Body of pancreas (tissue), 4 donors: ENCODE measurements at places on chromosomes 3 and 15. TPM values are rescaled to one million over a fixed set of nuclear protein-coding genes. Genes with fewer than 3 reads are reported as not detected.
A peak's percentile ranks its signal among the peaks of the same experiment; 100 is the strongest.

- peak; percentile 28 for DNase-seq
These were observed 62.3 kb upstream of the GATA2 start for GRCh38 chr3:128555098-128555825.

DNA sequence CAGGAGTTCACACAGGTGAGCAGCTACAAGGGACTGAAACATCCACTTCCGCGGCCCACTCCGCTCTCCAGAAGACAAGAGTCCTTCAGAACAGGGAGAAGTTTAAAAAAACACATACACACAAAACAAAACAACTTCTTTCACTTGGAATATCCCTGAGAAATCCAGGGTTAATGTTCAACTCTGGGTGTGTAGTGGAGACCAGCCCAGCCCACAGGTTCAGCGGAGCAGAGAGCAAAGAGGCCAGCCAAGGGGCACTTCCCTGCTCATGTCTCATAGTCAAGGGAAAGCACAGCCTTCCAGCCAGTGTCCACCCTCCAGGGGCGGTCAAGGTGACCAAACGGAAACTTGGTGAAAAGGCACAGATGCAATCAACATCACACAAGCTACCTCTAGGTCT, 41.6 kb downstream of the WNT5A start:
- DNase-seq, result peak; percentile 27

DNA sequence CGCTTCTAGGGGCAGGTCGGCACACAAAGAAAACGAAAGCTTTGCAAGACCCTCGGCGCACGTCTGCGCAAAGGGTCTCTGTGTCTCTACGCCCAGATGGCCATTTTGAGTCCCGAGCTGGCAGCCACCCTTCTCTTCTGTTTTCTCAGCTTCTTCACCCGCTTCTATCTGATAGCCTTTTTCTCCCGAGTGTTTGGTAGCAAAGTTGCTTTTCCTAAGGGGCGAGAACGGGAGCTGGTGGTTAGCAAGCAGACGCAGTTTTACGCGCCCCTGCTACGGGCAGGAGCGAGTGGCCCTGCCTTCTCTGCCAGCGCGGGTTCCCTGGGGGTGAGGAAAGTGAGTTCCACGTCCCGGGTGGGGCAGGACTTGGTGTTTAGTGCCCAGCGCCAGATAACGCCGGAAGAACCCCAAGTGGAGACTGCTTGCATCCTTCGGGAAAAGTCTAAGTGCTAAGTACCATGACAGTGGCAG, 2.9 kb upstream of the MKRN2 start:
- DNase-seq, result no peak

- no peak for DNase-seq
These were observed 76.7 kb downstream of the AAGAB start for GRCh38 chr15:67177752-67178151.

DNA sequence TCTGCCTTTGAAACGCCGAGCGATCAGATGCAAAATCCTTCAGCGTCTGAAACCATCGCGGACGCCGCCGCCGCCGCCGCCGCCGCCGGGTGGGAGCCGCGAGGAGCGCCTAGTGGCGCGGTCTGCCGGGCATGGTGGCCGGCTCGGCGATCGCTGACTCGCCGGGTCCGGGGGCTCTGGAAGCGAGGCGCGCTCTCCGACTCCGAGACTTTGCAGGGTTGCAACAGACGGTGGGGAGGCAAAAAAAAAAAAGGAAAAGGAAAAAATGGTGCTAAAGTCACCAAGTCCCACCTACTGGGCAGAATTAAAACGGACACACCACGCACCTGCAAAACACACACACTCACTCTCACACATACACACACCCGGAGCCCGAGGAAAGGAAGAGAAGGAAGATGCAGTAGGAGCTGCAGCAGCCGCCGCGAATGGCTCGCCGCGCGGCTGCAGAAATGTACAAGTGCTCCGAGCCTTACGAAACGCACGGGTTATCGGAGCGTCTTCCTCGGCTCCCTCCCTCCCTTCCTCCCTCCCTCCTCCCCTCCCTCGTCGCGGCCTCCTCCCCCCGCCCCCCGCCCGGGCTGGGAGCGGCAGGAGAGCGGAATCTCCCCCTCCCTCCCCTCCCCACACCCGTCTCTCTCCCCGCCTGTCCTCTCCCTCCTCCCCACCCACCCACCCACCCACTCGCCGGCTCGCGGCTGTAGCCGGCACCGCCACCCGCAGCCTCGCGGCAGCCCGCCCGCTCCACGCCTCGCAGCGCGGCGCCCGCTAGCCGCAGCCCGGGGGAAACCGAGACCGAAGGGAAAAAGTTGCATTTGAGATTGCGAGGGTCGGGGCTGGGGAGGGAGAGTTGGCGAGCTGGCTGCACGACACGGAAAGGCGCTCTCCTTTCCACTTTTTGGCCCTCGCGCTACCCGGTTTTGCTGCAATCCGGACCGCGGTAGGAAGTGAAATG, at the start of gene NTRK3:
Gene NTRK3 (minus strand): TSS at position 461 of the 952 bp plus-strand sequence. CDS start 586 bp downstream, outside the sequence.
- no peak for DNase-seq

DNA sequence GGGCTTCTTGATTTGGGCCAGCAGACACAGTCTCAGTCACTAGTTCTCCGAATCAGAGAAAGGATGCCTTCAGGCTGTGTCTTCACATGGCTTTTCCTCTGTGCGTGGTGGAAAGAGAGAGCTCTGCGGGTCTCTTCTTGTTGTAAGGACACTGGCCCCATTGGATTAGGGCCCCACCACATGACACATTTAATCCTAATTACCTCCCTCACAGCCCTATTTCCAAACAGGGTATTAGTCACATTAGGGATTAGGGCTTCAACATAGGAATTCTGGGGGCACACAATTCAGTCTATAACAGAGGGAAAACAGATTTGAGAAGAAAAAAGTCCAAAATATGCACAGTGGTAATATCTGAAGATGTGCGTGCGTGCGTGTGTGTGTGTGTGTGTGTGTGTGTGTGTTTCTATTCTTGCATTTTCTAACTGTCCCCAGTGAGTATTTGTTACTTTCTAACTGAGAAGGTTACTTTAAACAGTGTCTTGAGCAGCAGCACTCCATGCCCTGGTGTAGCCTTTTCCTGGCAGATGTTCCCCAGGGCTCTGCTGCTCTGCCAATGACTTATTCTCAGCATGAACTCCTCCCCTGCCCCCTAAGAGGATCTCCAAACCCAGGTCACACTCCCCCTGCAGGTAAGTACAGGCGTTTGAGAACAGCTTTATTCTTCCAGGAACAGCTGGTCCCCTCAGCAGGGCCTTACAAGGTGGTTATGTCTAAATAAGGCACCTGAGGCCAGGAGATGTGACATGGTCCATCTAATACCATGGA, 72.9 kb downstream of the RPL39L start:
- no peak for DNase-seq

GRCh38 chr3:129560911-129561594, 18.1 kb downstream of the H1-8 start:
- peak; percentile 55 for DNase-seq

DNA sequence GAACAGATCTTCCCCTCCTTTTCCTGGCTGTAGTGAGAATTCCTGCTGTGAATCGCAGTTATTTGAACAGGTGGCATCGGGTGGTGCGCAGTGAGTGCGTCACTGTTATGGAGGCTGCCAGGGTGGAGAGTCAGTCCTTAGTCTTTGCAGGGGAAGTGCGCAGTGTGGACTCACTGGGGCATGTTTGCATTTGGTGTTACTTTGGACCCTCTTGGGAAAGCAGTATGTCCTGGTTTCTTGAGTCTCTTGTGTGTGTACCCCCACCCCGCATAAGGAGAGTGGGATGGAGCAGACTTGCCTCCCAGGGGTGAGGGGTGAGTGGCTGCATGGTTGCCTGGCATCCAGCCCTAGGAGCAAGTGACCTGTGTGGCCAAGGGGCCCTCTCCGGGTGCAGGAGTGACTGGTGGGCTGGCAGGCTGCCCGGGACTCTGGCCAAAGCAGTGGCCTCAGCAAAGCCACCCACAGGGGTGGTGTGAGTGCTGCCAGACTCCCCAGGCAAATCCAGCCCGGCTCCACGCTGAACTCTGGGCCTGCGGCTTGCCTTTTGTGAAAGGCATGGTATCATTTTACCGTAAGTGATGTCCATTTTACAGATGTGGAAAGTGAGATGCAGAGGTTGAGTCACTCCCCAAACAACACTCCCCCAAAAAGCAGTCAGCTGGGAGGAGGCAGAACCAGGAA, 46.4 kb downstream of the DNASE1L3 start:
- peak; percentile 96 for DNase-seq

DNA sequence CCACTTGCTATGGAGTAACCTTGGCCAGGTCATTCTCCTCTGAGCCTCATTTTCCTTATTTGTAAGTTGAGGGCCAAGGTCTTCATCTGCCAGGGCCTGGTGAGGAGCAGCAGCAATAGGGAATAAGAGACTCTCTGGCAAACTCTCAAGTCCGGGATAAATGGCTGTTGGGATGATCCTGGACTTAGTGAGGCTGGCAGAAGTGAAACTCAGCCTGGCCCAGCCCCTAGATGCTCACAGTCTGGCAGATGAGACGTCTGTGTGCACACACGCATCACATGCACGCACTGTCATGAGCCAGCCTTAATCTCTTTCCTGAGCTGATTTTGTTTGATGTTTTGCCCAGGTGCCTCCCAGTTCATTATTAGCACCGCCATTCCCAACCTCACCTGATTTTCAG, 26.8 kb downstream of the SLC6A6 start:
- DNase-seq, result no peak

GRCh38 chr15:55494931-55495330, 13.1 kb downstream of the DNAAF4 start:
- no peak for DNase-seq

- DNase-seq, result no peak
These were observed 234.7 kb upstream of the ZPLD1 start for GRCh38 chr3:102200126-102200525.

DNA sequence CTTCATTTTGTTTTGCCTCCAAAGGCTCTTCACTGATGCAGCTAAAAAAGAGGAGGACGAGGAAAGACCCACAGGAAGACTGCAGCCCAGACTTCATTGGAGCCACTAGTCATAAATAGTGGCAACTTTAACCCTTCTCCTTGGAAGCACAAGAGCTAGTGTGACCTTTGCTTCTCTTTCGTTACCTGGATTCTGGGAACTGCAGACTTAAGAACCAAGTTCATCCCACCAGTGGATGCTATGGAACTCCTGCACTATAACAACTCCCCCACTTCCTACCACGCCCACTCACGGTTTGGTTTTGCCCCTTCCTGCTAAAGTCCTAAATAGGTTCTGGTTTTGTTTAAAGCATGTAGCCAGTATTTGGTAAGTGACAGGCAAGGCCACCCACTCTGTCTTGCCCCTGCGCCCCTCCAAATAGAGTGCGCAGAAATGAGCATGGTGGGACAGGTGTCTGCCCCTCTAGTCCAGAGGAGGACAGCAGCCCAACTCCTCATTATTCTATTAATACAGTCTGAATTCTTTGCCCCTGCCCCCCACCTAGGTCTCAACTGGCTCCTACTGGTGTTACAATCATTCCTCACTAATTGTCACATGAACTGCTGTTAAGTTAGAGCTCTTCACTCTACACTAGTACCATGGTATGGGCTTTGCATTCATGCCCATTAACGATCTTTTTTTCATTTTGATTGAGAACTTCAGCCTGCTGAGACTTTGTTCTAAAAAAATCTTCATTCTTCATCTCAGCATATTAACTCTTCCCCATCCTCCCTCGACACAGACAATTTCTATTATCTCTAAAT, 504.6 kb downstream of the FOXP1 start:
- DNase-seq, result no peak

- DNase-seq, result no peak
These were observed 18.9 kb downstream of the PTH1R start for GRCh38 chr3:46896386-46896785.

GRCh38 chr15:90641581-90642463, 75.3 kb upstream of the BLM start:
- DNase-seq, result no peak

GRCh38 chr15:79296583-79296982, 14.1 kb downstream of the ANKRD34C start:
- DNase-seq, result no peak

DNA sequence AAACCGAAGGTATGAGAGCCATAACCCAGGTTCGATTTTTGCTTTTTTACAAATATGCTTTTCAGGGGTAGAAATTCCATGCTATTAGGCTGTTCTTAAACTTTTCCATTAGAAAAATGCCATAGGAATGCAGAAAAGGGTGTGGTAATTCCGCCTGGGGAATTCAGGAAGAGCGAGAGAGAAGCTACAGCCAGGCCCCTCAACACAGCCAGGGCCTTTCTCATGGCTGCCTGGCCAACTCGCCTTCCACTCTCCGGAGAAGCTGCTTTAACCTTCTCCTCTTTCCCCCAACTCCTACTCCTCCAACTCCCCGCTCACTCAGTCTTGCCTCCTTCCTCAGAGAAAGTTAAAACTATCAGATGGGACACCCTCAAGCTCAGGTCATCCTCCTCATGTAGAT, 9.1 kb upstream of the TICRR start:
- DNase-seq, result no peak

The BCL2A1 gene
- total RNA-seq, result not detected

The ADAMTS7 gene
- total RNA-seq, result 0.33 TPM

The ABHD17C gene
- 5.3 TPM for total RNA-seq

The HDAC11 gene
- 45.4 TPM for total RNA-seq

The KLHL6 gene
- 1.6 TPM for total RNA-seq

The GRAMD2A gene
- total RNA-seq, result 0.26 TPM

The TTLL13 gene
- not detected for total RNA-seq

The TMC3 gene
- total RNA-seq, result 0.33 TPM

The SCN11A gene
- 0.26 TPM for total RNA-seq

The CHRM5 gene
- not detected for total RNA-seq
